ENCODE measurements at places on chromosomes 16 and 17.

DNA sequence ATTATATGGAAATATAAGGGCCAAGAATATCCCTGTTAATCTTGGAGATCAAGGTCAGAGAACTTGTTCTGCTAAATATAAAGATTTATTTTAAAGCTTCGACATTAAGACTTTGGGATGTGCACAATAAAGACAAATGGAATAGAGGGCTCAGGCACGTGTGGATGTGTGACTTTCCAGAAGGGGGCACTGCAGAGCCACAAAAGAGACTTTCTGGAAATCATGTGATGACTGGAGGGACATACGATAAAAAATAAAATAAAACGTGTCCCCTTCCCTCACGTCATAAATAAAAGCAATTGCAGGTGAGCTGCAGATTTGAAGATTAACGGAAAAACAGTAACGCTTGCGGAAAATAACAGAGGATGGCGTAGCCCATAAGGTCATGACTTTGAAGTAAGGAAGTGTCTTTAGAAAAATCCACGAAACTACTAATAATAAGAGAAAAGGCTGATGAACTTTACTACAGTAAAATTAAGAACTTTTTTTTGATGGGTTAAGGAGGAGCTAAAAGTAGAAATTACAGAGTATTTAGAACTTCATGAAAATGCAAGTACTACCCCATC is 9.4 kb upstream of the ENGASE start:
- DNase-seq = peak; percentile 8

- peak; percentile 4 for DNase-seq
Observed at GRCh38 chr16:85210423-85211169, 98.3 kb upstream of the CIBAR2 start.

- no peak for DNase-seq
Observed at GRCh38 chr16:57314161-57314785, 29.8 kb upstream of the PLLP start.

DNA sequence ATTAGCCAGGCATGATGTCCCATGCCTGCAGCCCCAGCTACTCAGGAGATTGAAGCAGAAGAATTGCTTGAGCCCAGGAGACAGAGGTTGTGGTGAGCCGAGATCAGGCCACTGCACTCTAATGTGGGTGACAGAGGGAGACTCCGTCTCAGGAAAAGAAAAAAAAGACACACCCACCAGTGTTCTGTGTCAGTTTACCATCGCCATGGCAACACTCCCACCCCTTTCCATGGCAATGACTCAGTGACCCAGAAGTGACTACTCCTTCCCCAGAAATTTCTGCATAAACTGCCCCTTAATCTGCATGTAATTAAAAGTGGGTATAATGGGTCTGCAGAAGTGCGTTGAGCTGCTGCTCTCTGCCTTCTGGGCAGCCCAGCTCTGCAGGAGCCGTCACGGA is 4.0 kb upstream of the ZC3H18 start:
- DNase-seq = no peak

- no peak for DNase-seq
Observed at GRCh38 chr17:40596261-40596919, 31.1 kb upstream of the CCR7 start.

GRCh38 chr16:50400967-50401348 is 32.2 kb upstream of the BRD7 start:
- no peak for DNase-seq

GRCh38 chr17:80751946-80752581 is 207.4 kb downstream of the RPTOR start:
- no peak for DNase-seq

- peak; percentile 32 for DNase-seq
Observed at GRCh38 chr17:45316434-45317110, at the start of gene MAP3K14. Gene MAP3K14 (minus strand): TSS chr17:45317020. CDS start chr17:45290745, 26,275 bp downstream.

GRCh38 chr17:38798614-38799500 is 499 bp downstream of the PIP4K2B start:
- DNase-seq = peak; percentile 7
